Activated T-helper 17 cell treated with anti-CD3 and anti-CD28 coated beads, Interleukin-2, amount 50 U/mL, for 72 hours (primary cell): ENCODE measurements at places on chromosomes 11 and 22.
A peak's percentile ranks its signal among the peaks of the same experiment; 100 is the strongest.

- no peak for ATAC-seq
Observed at GRCh38 chr11:10683429-10683828, 10.1 kb downstream of the IRAG1 start.

GRCh38 chr22:22935056-22935545 is 47.5 kb downstream of the IGLL5 start:
- ATAC-seq = peak; percentile 29

- no peak for ATAC-seq
Observed at GRCh38 chr11:6481924-6482275, 599 bp downstream of the TIMM10B start.

GRCh38 chr11:32440916-32441315 is 5.6 kb upstream of the WT1 start:
- ATAC-seq = no peak

- no peak for ATAC-seq
Observed at GRCh38 chr11:61585115-61585514, 4.2 kb upstream of the SYT7 start.

DNA sequence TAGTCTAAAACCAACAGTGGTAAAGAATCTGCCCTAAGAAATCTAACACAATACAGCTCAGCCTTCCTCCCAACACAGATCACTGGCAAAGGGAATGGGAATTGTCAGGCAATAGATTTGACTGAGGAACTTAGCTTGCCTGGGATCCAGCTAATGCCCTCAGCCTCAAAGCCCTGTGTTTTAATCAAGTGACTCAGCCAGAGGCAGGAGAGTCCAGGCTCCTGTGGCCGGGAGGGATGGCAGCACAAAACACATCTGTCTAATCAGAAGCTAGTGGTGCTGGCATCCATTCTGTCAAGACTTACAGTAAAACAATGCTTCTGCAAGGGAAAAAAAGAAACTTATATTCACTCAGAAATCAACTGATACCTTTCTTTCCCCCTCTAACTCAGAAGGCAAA is 5.6 kb downstream of the SYTL2 start:
- no peak for ATAC-seq

DNA sequence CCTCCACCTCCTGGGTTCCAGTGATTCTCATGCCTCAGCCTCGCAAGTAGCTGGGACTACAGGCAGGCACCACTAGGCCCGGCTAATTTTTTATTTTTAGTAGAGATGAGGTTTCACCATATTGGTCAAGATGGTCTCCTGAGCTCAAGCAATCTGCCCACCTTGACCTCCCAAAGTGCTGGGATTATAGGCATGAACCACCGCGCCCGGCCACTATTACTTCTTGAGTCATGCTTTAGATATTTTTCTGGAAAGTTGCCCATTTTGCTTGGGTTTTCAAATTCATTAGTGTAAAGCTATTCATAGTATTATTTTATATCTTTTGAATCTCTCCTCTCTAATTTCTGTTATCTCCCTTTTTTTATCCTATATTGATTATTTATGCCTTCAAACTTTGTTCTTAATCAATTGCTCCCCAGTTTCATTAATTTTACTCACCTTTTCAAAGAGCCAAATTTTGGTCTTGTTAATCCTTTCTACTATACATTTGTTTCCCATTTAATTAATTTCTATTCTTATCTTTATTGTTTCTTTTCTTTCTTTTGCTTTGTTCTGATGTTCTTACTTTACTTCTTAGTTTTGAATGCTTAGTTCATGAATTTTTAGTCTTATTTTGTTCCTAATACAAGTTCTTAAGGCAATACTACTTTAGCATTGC is 10.3 kb upstream of the RAC2 start:
- ATAC-seq = no peak
